ENCODE measurements at places on chromosomes 1 and 21.

DNA sequence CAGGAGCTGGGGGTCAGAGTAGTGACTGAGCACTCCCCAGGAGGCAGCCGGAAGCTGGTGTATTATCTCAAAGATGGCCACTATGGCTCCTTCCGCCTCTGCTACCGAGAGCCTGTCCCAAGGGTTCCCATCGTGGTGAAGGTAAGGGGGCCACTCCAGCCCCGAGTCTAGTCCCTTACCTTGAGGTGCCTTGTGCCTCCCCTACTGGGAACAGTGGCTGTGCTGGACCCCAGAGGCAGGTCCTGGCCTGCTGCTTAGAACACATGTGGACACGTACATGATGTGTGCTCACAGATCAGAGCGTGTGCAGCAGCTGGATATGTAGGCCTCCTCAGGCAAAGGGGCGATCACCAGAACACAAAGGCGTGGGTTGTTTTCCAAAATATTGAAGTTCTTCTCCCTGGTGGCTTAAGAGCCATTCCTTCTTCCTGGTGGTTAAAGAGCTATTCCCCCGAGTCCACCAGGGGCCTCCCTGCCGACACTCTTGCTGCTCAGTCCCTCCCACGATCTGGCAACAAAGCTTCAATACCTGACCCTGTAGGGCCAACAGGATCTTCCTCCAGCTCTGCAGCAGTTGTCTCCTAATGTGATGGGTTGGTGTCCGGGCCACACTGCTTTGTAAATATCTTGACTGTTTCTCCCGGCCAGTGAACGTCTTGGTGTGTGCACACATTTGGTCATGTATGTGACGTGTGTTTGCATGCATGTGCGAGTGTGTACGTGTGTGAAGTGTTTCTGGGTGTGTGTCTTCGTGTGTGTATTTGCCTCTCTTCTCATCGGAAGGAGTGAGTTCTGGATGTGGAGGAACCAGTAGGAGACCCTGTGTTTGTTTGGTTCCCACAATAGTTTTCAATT lies 68.4 kb upstream of the TINAGL1 start:
- no peak for DNase-seq

- no peak for DNase-seq
Measured at GRCh38 chr1:61132645-61133334, 50.4 kb downstream of the NFIA start.

- peak; percentile 84 for DNase-seq
Measured at GRCh38 chr1:15918962-15919715, 56.8 kb downstream of the ZBTB17 start.

DNA sequence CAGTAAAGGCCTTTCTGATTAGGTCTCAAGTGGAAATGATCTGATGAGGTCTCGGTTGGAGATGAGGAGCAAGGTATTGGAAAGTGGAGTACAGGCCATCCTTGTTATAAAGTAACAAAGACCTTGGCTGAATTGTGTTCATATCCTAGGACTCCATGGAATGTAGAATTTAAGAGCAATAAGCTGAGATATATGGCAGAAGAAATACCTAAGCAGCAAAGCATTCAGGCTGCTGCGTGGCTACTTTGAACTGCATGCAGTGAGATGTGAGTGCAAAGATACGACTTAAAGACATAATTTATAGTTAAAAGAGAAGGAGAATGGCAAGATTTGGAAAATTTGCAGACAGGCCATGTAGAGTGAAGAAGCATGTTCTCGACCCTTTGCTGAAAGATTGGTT lies 11.2 kb upstream of the XPR1 start:
- peak; percentile 49 for DNase-seq

DNA sequence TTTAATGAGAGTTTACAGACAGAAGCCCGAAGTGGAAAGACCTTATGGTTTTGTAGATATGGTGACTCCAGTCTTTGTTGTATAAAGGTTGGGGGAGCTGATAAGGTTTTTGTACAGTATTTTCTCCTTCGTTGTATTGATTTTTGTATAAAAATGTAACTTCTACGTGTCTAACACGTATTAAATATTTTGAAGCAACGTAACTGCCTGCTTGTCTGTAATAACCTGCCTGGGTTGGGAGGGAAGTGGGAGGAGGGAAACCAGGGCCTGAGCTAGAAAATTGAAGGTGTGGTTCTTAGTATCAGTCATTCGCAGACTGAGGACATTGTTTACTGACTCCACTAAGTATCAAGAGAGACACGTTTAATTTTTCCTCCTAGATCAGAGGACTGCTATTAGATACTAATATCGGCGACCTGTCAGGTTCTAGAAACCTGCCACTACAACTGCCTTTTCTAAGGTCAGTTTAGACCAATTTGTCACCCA lies 2.2 kb downstream of the IER5 start:
- no peak for DNase-seq

GRCh38 chr1:198272492-198272891 lies 115.7 kb downstream of the NEK7 start:
- peak; percentile 62 for DNase-seq

GRCh38 chr1:2047749-2048729 lies 2.2 kb upstream of the PRKCZ start:
- no peak for DNase-seq

DNA sequence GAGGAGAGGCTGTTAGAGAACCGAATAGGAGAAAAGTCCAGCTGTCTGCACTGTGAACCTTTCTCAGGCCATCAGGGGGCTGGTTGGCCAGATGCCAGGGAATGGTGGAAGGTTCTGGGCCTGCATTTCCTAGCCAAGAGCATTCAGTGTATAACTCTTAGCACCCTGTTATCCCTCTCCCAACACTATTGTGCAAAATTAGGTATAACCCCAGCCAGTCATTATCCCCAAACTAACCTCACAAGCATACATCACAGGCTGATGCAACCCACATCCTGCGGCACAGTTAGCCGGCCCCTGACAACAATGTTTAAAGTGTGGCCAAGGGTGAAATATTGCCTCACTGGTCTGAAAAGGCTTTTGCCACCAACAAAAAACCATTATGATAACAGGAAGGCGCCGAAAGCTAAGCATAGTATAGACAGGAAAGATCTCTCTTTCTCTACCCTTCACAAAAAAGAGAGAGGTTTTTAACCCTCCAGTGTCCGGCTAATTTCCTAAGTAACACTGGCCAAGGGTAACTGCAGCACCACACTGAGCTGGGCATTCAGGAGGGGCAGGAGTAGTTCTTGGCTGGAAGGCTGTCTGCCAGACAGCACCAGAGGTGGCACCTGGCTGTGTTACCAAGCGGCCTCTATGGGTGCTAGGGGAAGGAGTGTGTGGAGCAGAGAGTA lies 77.3 kb upstream of the BCAR3 start:
- DNase-seq, result peak; percentile 89

DNA sequence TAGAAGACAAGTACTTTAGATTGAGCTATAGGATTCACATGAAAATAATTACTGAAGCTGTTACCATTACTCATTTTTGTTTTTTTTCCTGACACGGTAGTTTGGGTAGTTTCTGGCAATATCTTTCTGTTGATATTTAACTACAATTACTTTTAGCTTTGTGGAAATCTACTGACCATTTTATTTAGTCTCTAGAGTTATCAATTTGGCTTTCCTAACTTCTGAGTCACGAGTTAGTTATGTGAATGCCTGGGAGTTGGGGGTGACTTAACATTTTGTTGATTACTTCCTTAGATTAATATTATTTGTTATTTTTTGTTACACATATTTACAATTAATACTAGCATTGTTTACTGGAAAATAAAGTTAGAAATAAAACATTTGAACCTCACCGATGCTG lies 160.6 kb downstream of the HMCN1 start:
- DNase-seq, result peak; percentile 46

GRCh38 chr1:112383759-112384370 lies 12.1 kb upstream of the CTTNBP2NL start:
- DNase-seq, result no peak

GRCh38 chr21:28090546-28090945 lies 902.1 kb downstream of the LTN1 start:
- DNase-seq, result no peak

GRCh38 chr1:234927971-234928640 lies 200.5 kb downstream of the TOMM20 start:
- no peak for DNase-seq

GRCh38 chr21:45540601-45540970 lies 1.7 kb downstream of the SLC19A1 start:
- DNase-seq, result no peak

DNA sequence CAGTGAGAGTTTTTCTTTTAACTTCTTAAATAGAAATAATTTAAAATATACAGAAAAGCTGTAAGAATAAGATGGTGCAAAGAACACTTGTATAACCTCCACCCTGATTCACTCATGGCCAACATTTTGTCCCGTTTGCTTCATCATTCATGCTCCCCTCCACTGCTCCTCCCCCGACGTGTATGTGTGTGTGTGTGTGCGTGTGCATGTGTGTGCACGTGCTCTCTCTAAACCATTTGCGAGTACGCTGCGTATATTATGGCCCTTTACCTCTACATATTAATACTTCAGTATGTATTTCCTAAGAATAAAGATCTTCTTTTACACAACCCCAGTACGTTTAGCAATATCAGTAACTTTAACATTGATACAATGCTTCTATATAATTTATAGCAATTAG lies 43.0 kb downstream of the TRAF5 start:
- DNase-seq, result no peak

GRCh38 chr1:75588779-75589475 lies 22.0 kb downstream of the SLC44A5 start:
- no peak for DNase-seq

DNA sequence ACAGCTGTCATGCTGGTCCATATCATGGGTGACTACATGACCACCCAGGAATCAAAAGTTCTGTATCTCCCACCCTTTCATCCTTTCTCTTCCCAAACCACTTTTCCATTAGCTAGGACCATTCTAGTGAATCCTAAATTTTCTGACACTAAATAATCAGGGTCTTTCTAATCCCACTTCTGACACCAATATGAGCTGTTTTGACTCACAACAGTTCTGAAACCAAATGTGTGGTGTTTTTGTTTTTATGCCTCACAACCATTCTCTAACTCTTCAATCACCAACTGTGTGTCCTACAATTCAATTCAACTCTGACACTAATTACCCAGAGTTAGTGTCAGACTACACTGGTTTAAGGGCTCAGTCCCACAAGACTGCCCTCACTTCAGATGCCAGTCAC lies 63.9 kb downstream of the SMYD2 start:
- DNase-seq, result no peak

GRCh38 chr1:53693773-53694717 lies 44.9 kb downstream of the GLIS1 start:
- DNase-seq, result peak; percentile 44

GRCh38 chr1:41474490-41475271 lies 9.8 kb downstream of the EDN2 start:
- no peak for DNase-seq

DNA sequence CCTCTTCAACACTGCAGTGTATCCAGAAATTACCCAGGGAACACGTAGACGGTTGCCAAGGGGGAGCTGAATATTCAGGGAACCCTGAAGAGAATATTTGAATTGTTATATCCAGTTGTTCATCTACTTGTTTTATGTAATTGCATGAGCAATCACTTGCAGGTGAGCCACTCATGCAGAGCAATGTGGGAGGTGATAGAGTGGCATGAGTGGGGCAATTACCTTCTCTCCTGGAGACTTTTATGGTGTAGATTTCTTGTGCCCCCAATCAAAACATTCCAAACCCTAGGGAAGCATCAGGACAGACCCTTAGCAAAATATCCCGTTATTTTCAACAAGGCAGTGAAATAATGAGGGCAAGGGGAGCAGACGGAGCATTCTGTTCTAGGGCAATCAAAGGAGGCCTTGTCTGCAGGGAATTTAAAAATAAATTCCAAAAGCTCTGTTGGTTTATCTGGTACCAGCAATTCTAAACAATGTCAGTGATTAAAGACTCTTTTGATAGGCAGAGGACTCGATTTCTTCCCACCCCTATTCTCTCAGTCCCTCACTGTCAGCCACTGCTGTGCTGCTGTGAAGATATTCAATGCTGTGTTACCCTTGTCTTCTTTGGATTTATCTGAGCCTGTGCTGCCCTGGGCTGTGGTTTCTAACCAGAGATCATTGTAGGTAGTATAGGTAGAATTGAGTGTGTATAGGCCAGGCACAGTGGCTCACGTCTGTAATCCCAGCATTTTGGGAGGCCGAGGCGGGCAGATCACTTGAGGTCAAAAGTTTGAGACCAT lies 180.2 kb upstream of the MAP1LC3C start:
- DNase-seq, result no peak

DNA sequence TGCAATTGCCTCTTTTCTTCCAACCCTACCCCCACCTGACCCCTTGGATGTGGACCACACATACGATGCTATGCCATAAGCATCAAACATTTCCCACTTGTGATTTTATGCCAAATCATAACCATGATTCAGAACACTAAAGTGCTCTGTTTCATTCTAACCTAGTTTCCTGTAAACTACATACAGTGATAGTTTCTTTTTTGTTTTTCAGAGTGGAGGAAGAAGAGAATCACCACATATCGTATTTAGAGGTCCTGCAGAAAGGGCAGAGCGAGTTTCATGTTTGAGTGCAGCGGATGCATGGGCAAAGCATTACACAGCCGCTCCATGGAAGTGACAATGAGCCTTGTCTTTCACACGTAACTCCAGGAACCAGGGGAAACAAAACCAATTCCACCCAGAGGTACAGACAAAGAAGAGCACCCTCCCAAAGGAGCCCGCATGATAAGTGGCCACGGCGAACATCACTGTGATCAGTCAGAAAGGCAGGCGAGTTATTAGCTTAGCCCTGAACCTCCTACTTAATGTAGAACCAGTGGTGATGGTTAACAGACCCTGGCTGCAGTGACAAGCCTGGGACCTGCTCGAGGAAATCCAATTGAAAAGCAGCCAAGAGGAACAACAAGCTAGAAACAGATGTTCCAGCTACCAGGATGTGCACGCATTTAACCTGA lies 64.0 kb upstream of the ZNF281 start:
- no peak for DNase-seq

DNA sequence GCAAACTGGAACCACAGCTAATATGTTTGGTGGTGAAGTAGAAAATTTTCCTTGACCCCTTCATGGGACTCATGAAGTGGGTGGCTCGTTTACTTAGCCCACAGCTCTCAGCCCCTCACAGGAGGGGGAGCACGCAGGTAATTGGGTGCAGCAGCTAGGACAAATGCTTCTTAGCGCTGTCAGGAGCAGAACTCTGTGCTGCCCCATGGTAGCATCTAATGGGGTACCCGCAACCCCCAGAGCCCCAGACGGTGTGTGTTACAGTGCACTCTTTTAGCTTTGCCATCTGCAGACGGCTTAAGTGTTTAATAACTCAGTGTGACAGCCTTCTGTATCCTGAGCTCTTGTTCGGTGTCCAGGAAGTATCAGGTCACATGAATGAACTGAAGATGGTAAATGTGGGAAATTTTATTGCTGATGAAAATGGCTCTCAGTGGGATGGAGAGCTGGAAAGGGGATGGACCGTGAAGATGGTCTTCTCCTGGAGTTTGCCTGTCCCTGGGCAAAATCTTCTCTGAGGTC lies 189.6 kb upstream of the ZRANB2 start:
- no peak for DNase-seq

- DNase-seq, result peak; percentile 95
Measured at GRCh38 chr1:205749234-205750137, 496 bp downstream of the NUCKS1 start.

DNA sequence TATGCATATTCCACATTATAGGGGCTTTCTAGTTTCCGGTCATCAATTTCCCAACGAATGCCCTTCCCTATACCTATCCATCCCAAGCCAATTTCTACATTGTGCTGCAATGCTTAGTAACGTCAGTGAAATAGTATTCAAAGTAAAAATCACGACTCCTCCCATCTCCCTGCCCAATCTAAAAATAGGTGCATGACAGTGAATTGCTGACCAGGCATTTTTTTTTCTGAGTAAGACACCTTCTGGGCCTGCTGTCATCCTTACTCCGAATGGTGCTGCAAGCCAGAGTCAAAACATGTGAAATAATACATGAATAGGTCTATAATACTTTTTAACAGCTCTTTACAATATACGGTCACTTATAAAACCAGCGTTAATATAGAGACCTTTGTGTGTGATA lies 120.2 kb downstream of the GREM2 start:
- DNase-seq, result no peak

GRCh38 chr21:26280148-26280547 lies 109.6 kb upstream of the APP start:
- no peak for DNase-seq

All from IMR-90 (cell line).